ENCODE measurements at places on chromosomes 4 and X. TPM values are rescaled to one million over a fixed set of nuclear protein-coding genes. Genes with fewer than 3 reads are reported as not detected.

- DNase-seq = peak; percentile 8
These were observed 851.9 kb upstream of the FRG1 start for GRCh38 chr4:189088780-189089179.

DNA sequence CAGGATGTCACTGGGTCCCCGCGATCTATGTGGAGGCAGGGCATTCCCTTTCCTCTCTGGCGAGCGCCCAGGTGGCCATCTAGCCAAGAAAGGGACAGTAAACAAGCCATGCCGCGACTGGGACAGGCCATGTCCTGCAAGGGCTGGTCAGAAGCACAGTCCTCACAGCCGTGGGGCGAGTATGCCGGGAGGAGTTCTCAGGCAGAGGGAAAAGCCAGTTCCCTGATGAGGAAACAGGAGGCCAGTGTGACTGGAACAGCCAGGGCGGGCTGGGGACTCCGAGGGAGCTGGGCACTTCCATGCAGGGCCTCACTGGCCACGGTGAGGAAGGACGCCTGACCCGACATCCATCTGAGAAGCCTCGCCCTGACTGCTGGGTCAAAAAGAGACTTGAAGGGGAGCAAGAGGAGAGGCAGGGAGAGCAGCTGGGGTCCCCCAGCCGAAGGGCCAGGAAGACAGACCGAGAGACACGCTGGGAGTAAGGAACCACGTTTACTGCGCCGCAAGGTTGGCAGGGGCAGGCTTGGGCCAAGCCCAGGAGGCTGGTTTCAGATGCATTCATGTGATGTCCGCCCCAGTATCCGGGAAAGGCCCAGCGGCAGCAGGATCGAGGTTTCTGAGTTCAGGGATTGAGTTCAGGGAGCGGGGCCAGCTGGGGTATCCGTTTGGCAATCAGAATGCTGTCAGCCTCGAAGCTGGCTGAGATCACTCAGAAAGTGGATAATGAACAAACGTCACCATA lies 15.0 kb downstream of the CFAP99 start:
- no peak for DNase-seq

DNA sequence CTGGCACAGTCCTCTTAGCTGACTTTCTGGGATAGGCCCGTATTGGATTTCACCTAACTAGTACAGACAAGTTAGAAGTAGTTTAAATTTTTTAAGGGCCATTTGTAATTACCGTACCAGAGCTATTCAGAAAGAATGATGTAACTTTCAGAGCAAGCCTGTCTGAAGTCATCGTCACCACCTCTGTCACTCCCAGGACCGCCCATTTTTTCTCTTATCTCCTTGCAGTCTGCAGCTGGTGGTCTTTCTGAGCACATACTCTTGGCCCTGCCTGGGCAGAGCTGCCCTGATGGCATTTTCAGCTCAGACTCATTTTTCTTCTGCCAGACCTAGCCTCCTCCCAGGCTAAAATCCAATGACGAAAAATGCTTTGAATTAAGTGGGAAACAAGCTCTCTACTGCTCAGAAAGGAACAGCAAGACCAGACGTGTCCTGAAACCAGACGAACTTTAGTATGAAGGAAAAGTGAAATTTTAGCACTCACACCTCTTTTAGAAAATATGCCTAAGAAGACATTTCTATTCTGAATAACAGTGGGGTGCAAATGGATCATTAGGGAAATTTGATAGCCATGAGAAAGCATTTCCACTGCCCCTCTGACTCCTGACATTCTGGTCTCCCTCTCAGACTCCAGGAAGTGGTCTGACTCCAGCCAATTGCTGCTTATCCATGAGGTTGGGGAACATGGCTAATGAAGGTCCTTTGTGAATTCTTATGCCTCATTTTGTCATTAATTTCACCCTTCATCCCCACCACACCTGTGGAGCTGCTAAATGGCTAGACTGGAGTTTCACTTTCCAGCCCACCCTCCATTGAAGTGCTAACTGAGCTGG lies 162.4 kb upstream of the GYPA start:
- DNase-seq = no peak

DNA sequence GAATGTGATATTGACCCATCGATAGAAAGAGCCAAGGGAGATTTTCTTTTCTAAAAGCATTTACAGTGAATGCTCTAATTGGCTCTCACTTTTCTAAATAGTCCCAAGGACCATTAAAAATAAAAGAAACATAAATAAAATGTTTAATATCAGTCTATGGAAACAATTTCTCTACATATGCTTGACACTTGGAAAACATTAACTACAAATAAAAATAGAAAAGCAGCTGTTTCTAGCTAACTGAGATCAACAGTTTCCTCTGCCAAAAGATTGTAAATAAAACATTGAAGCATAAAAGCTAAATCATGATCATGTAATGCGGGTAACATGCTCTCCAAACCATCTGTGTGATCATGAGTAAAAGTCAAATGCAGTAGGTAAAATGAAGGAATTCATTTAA lies 49.7 kb downstream of the CORIN start:
- no peak for DNase-seq

GRCh38 chr4:41750626-41751448 lies 2.3 kb upstream of the PHOX2B start:
- DNase-seq = no peak

DNA sequence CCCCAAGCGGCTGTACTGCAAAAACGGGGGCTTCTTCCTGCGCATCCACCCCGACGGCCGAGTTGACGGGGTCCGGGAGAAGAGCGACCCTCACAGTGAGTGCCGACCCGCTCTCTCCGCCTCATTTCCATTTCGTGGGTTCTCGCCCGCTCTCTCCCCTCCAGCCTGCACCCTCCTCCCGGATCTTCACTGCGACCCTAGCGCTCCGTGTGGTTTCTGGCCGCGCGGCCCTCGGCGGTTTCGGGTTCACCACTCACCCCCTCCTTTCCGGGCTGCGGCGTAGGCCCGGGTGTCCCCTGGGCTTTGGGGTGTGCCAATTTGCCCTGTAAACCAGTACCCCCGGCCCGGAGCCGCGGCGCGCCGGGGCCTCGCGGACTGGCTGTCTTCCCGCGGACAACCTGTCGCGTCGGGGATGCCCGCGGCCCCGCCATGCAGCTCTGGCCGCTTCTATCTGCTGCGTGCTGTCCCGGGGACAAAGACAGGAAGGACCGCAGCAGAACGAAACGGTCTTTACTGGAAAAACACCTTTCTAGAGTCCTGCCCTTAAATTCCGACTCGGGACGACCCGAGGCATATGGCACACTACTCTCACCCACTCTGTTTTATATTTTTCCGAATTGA lies 737 bp downstream of the FGF2 start:
- DNase-seq = peak; percentile 44

GRCh38 chr4:10753336-10753735 lies 68.8 kb upstream of the CLNK start:
- no peak for DNase-seq

DNA sequence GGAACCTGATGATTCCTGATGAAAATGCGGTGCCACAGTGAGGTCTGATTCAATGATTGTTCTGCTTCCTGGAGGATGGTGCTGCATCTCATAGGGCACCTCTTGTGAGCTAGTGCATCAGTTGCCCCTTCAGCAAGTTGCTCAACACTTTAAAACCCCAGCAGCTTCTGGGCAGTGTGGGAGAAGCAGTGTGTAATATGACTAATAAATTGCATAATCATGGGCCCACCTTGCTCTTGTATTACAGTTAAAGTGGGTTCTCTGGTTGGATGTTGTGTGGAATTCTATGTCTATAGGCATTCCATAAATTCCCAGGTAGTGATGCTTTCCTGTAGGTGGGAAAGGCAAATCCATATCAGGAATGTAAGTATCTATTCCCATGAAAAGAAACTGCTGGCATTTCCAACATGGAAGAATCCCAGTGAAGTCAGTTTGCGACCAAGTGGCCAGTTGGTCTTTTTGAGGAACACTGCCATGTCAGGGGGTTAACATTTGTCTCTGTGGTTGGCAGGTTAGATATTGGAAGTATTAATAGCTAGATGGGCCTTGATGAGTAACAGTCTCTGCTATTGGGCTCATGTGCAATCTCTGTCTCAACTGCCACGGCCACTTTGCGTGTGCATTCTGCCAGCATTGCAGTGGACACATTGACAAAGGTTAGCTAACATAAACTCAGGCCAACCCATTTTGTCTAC lies 121.1 kb upstream of the OTUD4 start:
- no peak for DNase-seq

GRCh38 chr4:101239665-101240064 lies 107.7 kb downstream of the PPP3CA start:
- no peak for DNase-seq

DNA sequence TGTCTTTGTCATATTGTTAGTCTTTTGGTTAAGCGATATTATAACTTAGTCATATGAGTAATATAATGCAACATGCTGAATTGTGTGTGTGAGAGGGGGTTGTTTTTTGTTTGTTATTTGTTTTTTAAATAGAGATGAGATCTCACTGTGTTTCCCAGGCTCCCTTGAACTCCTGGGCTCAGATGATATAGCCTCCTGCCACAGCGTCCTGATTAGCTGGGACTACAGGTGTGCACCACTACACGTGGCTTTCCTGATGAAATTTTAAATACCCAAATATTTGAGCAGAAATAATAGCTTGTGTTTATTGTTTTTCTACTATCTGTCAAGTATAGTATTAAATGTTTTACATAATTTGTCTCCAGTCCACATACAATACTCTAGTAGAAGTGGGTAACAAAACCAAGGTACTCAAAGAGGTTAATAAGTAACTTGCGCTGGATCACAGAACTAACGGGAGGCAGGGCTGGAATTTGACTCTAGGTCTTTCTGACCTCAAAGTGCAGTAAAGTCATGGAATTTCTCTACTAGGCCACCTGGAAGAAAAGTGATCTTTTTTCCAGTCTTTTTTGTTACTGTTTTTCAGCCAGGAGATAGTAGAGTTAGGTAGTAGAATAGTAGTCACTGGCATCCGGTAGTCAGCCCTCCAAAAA lies 47.8 kb downstream of the CLCN3 start:
- no peak for DNase-seq

GRCh38 chrX:139828033-139828432 lies 104.8 kb downstream of the ATP11C start:
- DNase-seq = no peak

Gene LARP7
- total RNA-seq = 29.8 TPM

Gene SLITRK2
- total RNA-seq = under 0.01 TPM

Gene CXCL6
- total RNA-seq = not detected

Gene NHS
- 6.8 TPM for total RNA-seq

Gene SUPT20HL1
- not detected for total RNA-seq

Data from RPMI7951 (cell line).